NCI-H1417 (cell line): ENCODE measurements at places on chromosomes 6 and 20.

DNA sequence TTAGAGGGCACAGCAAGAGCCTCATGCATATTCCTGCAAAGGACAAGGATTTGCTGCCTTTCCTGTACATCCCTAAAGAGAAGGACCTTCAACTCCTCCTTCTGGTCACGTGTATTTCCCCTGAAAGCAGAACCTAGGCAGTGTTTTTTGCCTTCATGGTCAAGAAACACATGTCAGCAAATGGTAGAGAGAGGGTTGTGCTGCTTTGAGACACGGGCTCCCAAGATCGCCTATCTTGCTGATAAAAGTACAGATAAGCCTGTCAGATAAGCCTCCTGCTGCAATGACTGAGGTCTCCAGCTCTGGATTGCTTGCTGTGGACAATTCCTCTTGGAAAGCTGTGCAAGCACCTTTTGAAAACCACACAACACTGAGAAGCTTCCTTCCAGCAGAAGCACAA, 580.8 kb downstream of the CBLN4 start:
- DNase-seq, result no peak

- no peak for DNase-seq
Measured at GRCh38 chr20:2801286-2801728, 880 bp upstream of the CPXM1 start.

DNA sequence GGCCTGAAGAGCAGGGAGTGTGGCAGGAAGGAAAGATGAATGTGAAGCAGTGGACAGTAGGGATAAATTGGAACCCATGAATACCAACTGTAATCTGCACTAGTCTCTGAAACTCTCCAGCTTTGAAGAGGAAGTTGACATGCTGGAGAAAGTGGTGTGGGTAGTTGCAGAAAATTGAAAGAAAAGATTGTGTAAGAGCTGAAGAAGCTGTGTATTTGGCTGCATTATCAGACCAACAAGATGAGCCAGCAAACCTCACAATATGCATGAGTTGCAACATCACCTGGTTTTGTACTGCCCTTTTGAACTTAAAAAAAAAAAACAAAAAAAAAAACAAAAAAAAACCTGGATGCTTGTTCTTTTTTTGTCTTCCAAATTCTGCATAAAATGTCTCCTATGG, 921.9 kb upstream of the EYS start:
- DNase-seq, result no peak

DNA sequence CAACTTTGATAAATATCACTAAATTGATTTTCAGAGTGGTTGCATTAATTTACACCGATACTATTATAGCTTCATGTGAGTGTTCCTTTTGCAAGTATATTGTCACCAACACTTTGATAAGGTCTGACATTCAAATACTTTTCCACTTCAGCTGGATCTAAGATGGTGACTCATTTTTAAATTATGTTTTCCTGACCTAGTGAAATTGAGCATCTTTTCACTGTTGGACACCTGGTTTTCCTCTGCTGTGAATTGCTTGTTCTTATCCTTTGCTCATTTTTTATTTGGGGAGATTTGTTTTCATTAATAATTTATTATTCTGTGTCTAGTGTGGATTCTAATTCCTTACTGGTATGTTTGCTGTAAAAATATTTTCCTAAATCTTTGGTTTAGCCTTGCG, 85.2 kb upstream of the PRDM1 start:
- no peak for DNase-seq

- DNase-seq, result no peak
Measured at GRCh38 chr20:40993794-40994540, 34.7 kb upstream of the TOP1 start.
